ENCODE measurements at places on chromosomes 1 and 21. TPM values are rescaled to one million over a fixed set of nuclear protein-coding genes. Genes with fewer than 3 reads are reported as not detected.
A peak's percentile ranks its signal among the peaks of the same experiment; 100 is the strongest.

GRCh38 chr1:183993132-183993531 is 44.4 kb downstream of the COLGALT2 start:
- H3K27me3 ChIP-seq = no peaks in the 10 kb centered on the region
- H3K27ac ChIP-seq = peak overlapping the region; percentile 60
- no peaks in the 10 kb centered on the region for H3K36me3 ChIP-seq

DNA sequence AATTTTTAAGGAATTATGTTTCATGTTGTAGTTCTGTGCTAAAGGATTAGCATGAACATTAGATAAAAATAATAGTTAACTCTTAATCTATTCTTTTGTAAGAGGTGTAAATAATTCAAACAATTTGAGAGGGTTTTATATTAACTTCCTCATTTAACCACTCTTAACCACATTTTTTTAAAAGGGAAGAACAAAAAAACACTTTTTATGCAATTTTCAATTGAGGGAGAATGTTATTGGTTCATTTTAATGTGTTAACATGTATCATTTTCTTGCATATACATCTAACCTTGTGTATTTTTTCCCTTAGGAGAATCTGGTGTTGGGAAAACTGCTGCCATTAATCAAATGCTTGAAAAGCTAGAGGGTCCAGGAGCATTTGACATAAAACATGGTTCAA is 169.0 kb downstream of the LBR start:
- no peaks in the 10 kb centered on the region for H3K27me3 ChIP-seq
- no peak overlapping the region for H3K4me3 ChIP-seq

DNA sequence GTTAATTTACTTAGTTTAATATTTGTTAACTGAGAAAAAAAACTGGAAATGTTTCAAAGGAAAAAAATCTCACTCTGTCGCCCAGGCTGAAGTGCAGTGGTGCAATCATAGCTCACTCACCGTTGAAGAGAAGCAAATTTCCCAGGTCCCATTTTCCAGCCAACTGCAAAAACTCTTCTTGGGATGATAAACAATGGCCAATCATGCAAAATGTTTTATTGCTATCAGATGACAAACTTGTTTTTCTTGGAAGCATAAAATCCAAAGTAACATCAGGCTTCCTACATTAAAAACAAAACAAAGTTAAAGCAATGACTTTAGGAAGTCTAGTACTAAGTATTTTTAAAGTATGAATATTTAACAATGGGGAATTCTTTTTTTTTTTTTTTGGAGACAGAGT is 84.9 kb downstream of the LYST start:
- H3K4me3 ChIP-seq = no peak overlapping the region
- DNase-seq = no peak
- no peaks in the 10 kb centered on the region for H3K27me3 ChIP-seq
- no peak overlapping the region for H3K27ac ChIP-seq
- H3K36me3 ChIP-seq = peaks cover 33% of the 10 kb centered on the region
- H3K4me1 ChIP-seq = no peaks in the 10 kb centered on the region

GRCh38 chr1:97307151-97307550 is 585.6 kb downstream of the PTBP2 start:
- DNase-seq = no peak
- no peaks in the 10 kb centered on the region for H3K27me3 ChIP-seq
- H3K36me3 ChIP-seq = no peaks in the 10 kb centered on the region
- H3K4me3 ChIP-seq = no peak overlapping the region

DNA sequence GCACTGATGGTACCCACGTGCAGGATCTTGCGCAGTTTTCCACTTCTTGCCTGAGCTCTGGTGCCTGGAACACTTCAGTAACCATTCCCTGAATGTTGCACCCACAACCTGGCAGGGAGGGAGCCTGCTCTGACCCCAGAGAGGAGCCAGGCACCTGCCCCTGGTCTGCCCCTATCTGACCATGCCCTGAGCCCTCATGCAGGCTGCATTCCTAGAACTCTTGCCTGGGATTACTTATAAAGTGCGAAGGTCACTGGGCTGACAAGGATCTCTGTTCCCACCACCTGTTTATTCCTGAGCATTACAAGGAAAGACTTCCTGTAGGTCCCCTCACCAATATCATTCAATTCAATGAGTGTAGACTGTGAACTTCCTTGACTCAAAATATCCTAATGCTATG is 191.9 kb upstream of the FMN2 start:
- no peaks in the 10 kb centered on the region for H3K36me3 ChIP-seq
- no peak overlapping the region for H3K27ac ChIP-seq
- H3K4me1 ChIP-seq = peaks cover 22% of the 10 kb centered on the region
- DNase-seq = no peak

DNA sequence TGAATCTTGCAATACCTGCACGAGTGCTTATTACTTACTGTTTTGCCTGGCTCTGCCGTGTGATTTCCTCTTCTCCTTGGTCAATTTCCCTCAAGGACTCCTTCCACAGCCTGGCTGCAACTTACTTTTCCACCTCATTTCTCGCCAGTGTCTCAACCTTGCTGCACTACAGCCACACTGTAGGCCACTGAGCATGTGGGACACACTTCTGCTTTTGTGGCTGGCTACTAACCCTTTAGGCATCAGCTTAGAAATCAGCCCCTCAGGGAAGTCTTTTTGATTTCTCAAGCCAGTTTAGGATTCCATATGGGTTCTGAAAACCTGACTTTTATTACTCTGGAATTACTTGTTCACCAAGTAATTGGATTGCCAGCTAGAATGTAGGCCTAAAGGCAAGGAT is 5.2 kb upstream of the DMRTB1 start:
- no peak overlapping the region for H3K4me3 ChIP-seq
- peaks cover 12% of the 10 kb centered on the region for H3K27me3 ChIP-seq
- H3K27ac ChIP-seq = no peak overlapping the region
- no peaks in the 10 kb centered on the region for H3K4me1 ChIP-seq

DNA sequence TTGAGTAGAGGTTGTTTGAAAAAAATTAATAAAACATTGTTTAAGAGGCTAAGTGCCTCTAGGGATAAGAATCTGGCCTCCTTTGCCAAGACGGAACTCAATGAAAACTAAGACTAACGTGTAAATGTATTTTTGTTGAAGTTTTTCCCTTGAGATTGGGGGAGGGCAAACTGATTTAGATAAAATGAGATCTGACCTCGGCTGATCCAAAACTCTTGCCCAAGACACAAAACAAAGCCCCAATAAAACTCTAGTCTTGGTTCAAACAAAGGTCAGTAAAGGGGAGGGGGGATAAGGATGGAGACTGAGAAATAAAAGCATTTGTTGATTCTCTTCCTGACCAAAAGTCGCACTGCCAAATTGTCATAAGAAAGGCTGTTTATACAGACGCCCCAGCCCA is 134.8 kb upstream of the DPT start:
- no peaks in the 10 kb centered on the region for H3K27me3 ChIP-seq
- no peaks in the 10 kb centered on the region for H3K4me1 ChIP-seq
- peak overlapping the region; percentile 44 for H3K27ac ChIP-seq

DNA sequence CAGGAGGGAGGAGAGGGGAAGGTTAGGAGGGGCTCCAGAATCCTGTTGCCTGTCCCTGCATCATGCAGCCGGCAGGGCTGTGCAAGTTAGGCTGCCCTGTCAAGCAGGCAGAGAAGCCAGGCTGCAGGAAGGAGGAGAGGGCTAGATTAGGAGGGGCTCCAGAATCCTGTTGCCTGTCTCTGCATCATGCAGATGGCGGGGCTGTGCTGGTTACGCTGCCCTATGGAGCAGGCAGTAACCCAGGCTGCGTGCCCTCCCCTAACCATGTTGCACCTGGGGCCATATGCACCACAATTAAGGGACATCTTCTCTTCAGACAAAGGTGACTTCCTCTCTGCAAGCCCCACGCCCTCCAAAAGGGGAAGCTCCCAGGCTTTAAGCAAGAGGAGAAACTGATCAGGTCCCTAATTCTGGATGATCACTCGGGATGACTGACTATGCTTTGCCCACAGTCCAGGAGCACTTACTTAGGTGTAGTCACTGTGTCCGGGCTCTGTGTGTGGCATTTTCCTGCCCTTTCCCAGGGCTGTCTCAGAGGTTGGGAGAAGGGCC is 457.4 kb downstream of the SETD4 start:
- no peaks in the 10 kb centered on the region for H3K27me3 ChIP-seq
- no peaks in the 10 kb centered on the region for H3K36me3 ChIP-seq
- H3K27ac ChIP-seq = no peak overlapping the region
- DNase-seq = no peak
- H3K4me3 ChIP-seq = no peak overlapping the region

DNA sequence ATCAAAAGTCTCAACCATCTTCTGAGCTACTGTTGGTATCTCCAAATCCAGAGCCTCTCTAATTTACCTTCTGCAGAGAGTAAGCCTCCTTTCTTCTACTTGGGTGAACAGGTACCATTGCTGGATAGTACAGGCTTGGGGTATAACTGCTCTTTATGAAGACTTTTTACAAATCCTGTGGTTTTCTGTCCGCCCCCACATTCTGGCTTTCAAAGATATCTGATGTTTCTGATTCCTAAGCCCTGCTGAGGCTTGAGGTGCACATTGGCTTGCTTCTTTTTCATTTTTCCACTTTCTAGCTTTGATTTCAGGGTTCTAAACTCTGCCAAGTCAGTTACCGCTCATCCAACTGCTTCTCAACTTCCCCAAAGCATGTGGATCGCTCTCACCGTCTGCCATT is 37.1 kb downstream of the TENT5C start:
- no peaks in the 10 kb centered on the region for H3K4me1 ChIP-seq
- no peaks in the 10 kb centered on the region for H3K36me3 ChIP-seq
- no peak overlapping the region for H3K4me3 ChIP-seq
- H3K27ac ChIP-seq = no peak overlapping the region

DNA sequence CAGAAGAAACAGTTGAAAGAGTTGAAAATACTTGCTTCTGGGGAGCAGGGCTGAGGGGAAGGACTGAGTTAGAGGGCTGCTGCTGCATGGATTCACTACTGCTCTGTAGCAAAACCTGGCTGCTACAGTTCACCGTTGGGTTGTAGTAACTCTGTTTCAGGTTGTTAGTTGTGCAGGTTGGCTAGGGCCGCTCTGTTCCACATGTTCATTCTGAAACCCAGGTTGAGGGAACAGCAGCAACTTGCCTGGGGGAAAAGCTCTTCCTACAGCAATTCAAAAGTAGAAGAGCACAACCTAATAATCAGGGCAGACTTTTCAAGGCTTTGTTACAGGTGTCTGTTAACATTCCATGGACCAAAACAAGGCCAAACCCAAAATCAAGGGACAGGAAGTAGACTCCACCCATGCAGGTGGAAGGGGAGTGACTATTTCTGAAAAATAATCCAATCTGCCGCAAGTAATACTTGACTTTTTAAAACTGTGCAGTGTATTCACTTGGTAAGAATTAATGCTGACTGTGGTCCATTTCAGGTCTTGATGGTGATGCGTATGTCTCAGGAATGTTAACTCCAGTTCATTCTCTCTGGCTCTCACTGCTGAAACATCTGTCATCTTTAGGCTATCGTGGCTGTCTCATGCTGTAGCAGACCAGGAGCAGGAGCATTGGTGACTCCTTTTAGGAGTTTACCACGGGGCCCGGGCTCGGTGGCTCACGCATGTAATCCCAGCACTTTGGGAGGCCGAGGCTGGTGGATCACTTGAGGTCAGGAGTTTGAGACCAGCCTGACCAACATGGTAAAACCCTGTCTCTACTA is 5.1 kb upstream of the PARK7 start:
- H3K27me3 ChIP-seq = no peaks in the 10 kb centered on the region
- DNase-seq = no peak
- H3K4me3 ChIP-seq = no peak overlapping the region
- peaks cover 4% of the 10 kb centered on the region for H3K4me1 ChIP-seq
- no peaks in the 10 kb centered on the region for H3K36me3 ChIP-seq

- H3K4me1 ChIP-seq = peaks cover 23% of the 10 kb centered on the region
- DNase-seq = peak; percentile 39
- H3K4me3 ChIP-seq = no peak overlapping the region
- no peaks in the 10 kb centered on the region for H3K36me3 ChIP-seq
- no peaks in the 10 kb centered on the region for H3K27me3 ChIP-seq
These were observed 8.6 kb downstream of the HJV start for GRCh38 chr1:146012703-146013558.

DNA sequence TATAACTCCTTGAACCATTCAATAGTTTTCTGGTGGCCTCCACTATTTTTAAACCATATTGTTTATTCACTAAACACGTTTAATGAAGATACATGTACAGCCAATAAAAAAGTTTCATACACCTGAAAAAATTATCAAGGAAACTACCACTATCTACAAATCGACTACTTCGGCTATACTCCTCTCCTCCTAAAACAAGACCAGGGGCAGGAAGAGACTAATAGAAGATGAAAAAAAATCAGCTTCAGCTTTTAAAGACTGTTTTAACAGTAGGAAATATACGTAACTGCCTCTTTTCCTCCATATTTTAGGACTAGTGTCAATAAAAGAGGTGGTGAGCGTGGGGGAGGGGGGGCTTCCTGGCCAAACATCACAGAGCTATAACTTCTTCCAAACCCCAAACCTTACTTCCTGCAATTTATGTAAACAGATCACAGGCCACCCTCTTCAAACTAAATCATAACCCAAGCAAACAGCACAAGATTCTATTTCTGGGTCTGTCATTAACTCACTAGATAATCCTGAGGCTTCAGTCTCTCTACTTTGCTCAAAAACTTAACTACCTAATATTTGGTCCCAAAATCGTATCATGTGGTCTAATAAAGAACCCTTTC is 15.1 kb downstream of the FOXJ3 start:
- no peak overlapping the region for H3K4me3 ChIP-seq
- H3K27ac ChIP-seq = peak overlapping the region; percentile 48
- H3K36me3 ChIP-seq = no peaks in the 10 kb centered on the region
- DNase-seq = no peak
- H3K4me1 ChIP-seq = peaks cover 95% of the 10 kb centered on the region

GRCh38 chr1:207579436-207579799 is 65.5 kb upstream of the CR1L start:
- no peak overlapping the region for H3K4me3 ChIP-seq
- peak; percentile 36 for DNase-seq
- no peaks in the 10 kb centered on the region for H3K27me3 ChIP-seq
- H3K27ac ChIP-seq = no peak overlapping the region
- H3K4me1 ChIP-seq = no peaks in the 10 kb centered on the region
- no peaks in the 10 kb centered on the region for H3K36me3 ChIP-seq

DNA sequence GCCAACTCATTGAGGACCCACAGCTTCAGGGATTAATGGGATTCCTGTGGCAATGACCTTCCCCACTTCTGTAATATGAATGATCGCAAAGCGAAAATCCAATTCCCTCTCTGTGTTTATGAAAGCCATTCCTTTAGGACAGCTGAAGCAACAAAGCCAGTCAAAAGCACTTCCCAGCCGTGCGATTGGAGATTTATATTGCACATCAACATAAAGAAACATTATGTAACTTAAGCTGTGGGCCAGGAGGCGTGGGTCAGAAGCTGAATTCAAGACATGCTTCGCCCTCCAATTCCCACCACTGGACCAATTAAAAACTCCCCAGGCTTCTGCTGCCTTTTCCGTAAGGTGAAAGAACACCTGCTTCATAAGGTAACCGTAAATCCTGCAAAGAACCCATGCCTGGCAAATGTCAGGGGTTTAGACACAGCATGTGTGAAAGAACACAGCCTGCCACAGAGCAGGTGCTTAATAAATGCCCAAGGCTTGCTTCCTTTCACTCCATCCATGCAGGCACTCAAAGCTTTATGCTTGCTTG is 138.9 kb upstream of the SOD1 start:
- H3K27me3 ChIP-seq = no peaks in the 10 kb centered on the region
- DNase-seq = peak; percentile 50
- no peaks in the 10 kb centered on the region for H3K36me3 ChIP-seq
- no peak overlapping the region for H3K4me3 ChIP-seq

- no peaks in the 10 kb centered on the region for H3K36me3 ChIP-seq
- peak overlapping the region; percentile 55 for H3K27ac ChIP-seq
- H3K4me1 ChIP-seq = no peaks in the 10 kb centered on the region
- peaks cover 20% of the 10 kb centered on the region for H3K27me3 ChIP-seq
- H3K4me3 ChIP-seq = no peak overlapping the region
These were observed 3.2 kb downstream of the CDKN2C start for GRCh38 chr1:50973255-50973654.

SPRR4 gene
- not detected for polyA plus RNA-seq

SPRR2G gene
- 0.75 TPM for polyA plus RNA-seq

MPL gene
- polyA plus RNA-seq = not detected

TMEM54 gene
- polyA plus RNA-seq = 122 TPM

RHD gene
- polyA plus RNA-seq = not detected
